DMS 273 treated with DMSO at 0.1 percent for 48 hours (cell line): ENCODE measurements at places on chromosomes 4 and X.

DNA sequence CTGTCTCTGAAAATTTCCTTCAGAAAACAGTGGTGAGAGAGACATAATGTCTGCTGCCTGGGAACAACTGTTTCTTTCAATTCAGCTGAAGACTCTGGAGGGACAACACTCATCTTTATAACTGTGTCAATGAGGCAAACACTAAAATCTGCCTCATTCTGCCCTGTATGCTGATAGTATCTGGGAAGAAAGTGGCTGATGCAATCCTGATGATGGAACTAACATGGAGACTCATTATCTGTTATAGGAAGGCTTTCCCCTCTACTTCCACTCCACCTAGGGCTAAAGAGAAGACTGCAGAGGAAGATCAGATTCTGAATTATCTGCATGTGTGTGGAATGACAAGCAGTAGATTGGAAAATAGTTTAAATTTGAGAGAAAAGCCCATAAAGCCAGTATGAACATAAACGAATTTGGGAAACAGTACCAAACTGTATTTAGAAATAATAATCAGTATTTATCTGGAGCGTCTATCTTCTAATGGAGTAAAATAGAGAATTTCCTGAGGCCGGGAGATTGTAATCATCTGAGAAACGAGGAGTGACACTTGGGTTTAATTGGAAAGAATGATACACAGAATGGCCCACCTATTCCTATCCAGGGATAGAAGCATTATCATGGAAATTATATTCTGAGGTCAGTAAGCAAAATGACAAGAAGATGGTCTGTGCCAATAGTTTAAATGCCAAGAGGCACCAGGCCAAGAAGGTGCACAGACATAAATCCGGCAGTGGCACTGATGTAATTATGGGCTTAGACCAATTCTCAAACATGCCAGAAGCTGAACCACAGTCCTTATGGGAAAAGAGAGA lies 85.4 kb downstream of the SHISA3 start:
- no peak for DNase-seq

DNA sequence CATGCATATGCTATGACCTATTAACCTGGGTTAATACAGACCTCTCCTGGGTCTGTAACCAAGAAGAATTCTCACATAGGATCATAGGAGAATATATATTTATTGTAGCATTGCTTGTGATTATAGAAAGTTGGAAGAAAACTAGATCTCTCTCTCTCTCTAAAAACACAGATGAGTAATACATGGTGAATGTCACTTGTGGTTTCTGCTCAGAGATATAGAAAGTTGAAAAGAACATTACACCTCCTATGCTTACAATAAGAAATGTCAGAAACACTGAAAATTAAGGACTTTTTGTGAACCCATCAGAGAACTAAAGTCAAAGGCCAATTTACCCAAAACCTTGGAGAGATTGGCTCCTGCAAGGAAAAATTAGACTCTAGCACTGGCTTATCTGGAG lies 1389.5 kb downstream of the FAM133A start:
- no peak for DNase-seq

DNA sequence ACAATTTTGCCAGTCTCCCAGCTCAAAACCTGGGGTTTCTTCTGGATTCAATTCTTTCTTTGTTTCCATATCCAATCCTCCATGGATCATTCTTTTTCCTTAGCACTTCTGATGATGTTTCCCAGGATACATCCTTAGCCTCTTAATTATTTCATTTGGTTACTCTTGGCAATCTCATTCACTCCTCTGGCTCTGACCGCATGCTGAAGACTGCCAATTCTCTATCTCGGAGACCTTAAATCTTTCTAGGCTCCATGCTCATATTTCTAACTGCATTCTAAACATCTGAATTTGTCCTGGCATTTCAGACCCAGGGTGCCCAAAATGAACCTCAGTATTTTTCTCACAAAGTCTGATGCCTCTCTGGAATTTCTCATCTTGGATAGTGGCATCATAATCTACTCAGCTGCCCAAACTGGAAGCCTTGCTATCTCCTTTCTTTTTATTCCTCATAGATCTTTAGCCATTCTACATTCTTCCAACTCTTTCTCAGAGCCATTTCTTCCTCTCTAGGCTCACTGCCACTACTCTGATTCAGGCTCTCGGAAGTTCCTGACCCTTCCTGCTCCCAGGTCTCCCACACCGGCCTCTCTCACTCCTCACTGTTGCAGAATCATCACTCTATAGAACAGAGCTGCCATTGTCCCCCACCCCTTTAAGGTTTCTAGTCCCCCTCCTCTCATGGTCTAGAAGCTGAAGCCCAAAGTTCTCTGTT lies 290.2 kb downstream of the CAMK2D start:
- DNase-seq: no peak

DNA sequence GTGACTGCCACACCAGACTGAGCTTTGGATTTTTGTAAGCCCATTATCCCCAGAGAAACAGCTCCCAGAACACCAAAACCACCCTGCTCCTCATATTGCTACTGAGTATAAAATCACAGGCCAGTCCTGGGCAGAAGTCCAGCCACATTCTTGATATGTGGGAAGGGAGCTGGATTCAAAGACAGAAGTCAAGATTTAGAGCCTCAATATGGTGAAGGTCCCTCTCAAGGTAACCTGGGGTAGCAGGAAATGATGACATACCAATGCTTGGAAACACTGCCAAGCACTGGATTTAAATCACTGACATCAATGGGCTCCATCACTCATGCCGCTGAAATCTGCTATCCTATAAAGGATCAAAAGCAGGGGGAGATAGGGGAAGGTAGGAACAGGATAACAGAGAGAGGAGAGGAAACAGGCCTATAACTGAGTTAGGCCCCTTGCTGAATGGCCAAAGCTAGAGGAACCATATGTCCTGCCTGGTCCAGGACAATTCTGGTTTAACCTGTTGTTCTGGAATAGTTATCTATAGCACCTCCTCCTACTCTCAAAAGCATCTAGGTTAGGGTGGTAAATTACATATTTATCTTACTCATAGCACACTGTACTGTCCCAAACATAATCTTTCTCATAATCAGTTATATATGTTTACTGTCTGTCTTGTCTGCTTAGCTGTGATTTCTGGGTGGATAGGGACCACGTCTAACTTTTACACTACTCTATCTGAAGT lies 83.7 kb upstream of the NHS start:
- no peak for DNase-seq

GRCh38 chr4:4549534-4549933 lies 7.7 kb upstream of the STX18 start:
- no peak for DNase-seq

DNA sequence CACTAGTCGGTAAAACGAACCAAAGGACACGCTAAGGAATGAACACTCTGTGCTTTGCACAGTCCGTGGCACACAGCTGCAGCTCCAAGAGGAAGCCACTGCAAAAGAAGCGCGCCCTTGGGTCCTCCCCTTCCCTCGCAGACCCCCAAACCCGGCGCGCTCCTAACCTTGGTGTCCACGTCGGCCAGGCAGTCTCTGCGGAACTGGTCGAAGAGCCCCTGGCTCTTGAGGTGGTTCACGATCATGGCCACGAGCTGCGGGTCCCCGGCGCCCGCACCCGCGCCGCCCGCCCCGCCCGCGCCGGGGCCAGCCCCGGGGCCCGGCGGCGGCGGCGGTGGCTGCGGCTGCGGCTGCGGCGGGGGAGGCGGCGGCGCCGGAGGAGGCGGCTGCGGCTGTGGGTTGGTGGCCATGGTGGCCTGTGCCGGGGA lies 333 bp downstream of the BOD1L1 start:
- no peak for DNase-seq

DNA sequence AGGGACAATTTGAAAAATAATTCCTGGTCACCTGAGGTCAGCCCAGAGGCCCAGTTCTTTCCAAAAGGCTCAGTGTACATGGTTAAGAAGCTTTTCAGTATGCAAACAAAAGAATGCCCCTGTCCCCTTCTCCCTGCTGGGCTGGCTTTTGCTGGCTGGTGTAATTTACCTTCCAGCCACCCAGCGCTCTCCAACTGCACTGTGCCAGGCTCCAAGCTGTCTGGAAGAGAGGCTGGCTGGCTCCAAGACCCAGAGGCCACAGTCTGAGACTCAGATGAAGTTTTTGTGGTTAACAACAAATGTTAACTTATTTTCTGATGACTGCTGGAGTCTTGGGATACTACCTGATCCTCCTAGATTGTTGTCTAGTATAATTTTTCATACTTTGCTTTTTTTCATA lies 11.9 kb upstream of the KIT start:
- no peak for DNase-seq

DNA sequence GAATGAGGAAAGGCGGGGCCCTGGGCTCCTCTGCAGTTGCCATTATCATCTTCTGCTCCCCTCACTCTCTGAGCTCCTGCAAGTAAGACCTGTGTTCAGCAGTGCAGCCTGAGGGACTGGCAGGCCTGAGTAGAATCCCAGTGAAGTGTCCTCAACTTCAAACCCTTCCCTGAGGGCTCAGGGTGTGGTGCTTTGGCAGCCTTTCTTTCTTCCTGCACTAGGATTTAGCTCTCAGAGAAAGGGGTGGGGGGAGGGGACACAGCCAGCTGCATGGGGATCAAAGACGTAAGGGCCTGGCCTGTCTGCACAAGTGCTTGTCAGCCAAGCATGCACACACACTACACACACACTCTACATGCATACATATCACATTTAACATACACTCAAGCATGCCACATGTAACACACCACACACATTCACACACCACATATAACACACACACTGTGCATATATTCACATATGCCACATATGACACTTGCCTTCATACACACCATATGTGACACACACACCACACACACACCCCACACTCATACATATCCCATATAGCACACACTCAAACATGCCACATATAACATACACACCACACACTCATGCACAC lies 223.4 kb upstream of the RPL34 start:
- no peak for DNase-seq

DNA sequence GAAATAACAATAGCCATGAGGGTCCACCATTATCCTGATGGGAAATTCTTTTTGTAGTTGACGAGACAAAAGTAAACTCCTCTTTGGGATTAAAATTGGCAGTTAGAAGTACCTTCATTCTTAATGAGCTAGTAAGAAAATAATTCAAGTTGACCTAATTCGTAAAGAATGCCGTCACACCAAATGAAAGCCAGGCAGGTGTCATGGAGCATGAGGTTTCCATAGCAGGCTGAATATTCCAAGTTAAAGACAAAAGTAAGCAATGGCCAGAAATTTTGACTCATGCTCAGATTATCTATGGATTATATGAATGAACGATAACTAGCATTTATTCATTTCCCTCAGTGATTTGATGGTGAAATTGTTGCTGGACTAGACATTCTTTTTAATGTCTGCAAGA lies 192.2 kb upstream of the FAT1 start:
- no peak for DNase-seq

DNA sequence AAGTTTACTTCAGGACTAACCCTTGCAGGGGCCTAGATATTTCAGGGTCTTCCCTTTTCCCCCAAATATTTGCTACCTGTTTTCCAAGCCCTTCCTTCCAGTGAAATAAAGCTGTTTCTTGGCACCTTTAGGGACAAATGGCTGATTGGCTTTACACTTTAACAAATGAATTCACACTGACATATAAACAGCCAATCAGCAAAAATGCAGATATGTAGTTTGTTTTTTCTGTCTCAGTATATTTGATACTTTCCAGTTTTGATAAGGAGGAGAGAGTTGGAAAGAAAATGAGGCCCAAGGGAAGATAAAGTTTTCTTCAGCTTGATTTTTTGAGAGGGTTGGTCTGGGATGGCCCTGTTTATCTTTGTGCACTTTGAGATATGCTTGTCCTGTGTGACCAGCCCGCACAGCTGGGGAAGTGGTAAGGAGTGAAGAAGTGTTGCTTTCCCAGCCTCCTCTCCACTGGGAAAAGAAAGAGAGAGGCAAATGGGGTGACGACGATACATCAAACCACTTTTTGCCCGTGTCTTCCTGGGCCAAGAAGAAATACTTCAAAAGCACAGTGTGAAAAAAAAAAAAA lies 67.5 kb downstream of the MGST2 start:
- DNase-seq: no peak

- DNase-seq: no peak
Measured at GRCh38 chr4:179804440-179804839, 2362.2 kb upstream of the AGA start.

DNA sequence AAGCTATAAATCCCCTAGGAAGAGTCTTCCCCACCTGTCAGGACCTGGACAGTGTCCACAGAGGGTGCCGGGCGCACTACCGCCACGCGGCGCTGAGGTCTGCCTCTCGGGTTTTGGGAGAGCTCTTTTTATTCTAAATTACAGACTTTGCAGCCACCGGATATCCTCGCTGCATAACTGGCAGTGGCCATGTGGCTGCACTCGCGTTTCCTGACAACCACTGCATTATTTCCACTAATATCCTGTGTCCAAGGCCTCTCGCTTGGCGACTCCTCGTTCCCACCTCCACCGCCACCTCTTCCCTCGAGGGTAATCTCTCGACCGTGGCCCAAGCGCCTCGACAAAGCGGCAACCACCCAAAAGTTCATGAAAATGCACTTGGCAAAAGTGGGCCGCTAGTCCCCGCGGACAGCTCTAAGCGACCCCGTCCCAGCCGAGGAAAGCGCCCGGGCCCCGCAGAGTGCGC lies 512 bp upstream of the TMEM131L start:
- DNase-seq: no peak

GRCh38 chrX:44935640-44936039 lies 62.7 kb downstream of the KDM6A start:
- no peak for DNase-seq

GRCh38 chrX:132732236-132732635 lies 226.2 kb downstream of the HS6ST2 start:
- no peak for DNase-seq

- DNase-seq: no peak
Measured at GRCh38 chr4:123816462-123816861, 419.9 kb downstream of the SPRY1 start.

- no peak for DNase-seq
Measured at GRCh38 chrX:45601052-45601451, 400.4 kb upstream of the DIPK2B start.

GRCh38 chrX:9566150-9566621 lies 101.3 kb downstream of the TBL1X start:
- no peak for DNase-seq

DNA sequence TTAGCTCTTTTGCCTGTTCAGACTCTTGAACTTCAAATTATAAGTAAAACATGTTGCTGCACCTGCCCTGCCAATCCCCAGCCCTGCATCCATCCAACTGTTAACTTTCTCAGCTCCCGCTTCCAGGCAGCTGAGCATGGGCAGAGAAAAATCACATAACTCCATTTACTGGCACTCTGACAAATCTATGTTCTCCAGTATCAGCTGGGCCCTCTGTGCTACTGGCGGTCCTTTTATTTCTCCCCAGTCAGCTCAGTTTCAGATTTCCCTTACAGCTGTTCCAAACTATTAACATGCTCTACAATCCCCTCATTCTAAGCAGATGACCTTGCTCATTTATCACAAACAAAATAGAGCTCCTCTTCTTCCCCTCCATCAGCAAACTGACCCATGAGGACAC lies 240.4 kb upstream of the TET2 start:
- peak; percentile 37 for DNase-seq
